ENCODE measurements at places on chromosomes 7 and 10.

DNA sequence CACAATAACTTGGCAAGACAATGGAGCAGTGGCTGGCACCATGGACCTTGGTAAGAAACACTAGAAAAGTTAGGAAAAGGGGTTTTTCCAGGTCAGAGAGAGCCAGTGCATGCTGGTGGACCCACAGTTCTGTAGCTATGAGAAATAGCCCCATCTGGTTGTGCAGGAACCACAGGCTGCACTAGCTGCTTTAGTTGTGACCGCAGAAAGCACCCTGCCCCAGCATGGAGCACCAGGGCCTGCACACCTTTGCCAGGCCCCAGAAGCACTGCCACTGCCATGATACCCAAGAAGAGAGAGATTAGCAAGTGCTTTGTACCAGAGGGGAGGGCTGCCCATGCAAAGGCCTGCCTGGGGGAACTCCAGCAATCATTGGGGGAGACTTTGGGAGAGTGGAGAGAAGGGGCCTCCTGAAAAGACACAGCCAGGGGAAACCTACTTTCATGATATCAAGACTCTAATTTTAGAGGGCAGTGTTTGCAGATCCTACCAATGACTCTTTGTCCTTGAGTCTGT lies 256.1 kb upstream of the C7orf33 start:
- no peak for DNase-seq

- DNase-seq, result no peak
These were observed 33.7 kb downstream of the MINPP1 start for GRCh38 chr10:87538092-87539015.

- no peak for DNase-seq
These were observed 161.4 kb upstream of the EEPD1 start for GRCh38 chr7:35991511-35992232.

GRCh38 chr7:5064391-5065106 lies 18.9 kb downstream of the RBAK start:
- DNase-seq, result no peak

DNA sequence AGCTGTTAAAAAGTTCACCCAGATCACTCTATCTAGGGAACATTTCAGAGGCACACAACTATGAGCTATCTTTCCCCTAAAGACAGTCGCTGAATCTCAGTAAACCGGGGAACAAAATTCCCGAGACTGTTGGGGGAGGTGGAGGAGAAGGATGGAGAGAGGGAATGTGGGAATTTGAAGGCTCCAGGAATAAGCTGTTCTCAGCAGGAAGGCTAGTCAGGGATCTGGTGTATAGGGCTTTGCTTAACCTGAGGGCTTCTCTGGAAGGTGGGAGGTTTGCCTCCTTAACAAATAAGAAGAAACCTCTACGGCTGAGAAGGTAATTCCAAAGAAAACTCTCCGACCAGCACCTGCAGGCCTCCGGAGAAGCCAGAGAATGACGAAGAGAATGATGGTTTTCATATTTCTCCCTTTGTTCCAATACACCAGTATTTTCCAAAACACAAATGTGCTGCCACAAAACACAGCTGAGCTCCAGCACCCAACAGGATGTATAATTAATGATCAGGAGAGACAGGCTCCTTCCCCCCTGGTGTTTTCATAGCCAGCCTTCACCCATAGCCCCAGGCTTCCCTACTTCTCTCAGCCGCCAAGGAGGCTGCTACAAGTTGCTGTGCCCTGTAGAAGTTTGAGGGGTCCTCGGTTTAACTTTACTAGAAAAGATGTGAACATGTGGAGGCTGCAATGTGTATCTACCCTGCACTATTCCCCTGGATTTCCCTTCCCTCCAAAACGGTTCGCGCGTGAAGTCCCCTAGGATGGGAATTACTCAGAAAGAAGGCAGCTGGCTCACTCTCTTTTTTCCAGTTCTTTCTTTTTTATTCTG lies 2.0 kb downstream of the KCNMA1 start:
- DNase-seq, result no peak

DNA sequence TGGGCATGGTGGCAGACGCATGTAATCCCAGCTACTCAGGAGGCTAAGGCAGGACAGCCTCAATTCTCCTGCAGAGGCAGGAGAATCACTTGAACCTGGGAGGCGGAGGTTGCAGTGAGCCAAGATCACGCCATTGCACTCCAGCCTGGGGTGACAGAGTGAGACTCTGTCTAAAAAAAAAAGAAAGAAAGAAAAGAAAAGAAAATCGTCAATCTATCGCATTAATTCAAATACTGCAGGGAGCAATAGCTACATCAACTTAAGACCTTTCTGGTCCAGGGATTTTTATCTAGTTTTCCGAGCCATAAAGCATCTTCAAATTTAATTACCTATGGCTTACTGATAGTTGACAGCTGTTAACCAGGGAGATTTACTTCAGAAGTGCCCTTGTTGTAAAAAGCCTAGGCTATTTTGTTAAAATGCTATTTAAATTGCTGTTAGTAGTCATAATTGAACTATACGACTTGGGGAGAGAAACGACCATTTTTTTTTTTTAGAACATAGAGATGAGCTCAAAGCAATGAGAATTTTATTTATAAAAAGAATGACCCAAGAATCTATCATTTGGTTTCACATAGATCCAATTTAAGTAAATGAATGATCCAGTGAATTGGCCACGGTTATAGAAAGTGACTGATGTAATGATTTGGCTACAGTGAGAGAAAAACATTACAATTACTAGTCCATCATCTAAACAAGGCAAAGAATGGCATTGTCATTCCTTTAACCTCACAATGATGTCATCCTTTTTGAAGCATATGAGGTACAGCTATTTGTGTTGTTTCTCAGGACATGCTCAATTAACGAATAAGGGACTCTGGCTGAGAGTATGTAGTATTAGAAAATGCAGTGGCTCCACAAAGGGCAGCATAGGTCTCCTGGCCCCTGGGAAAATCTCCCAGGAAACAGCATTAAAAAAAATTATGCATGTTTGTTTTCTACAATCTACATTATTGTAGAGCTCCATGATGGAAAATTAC lies 85.3 kb downstream of the SEMA3C start:
- DNase-seq, result no peak
